ENCODE measurements at places on chromosomes 5 and 9. TPM values are rescaled to one million over a fixed set of nuclear protein-coding genes. Genes with fewer than 3 reads are reported as not detected.

DNA sequence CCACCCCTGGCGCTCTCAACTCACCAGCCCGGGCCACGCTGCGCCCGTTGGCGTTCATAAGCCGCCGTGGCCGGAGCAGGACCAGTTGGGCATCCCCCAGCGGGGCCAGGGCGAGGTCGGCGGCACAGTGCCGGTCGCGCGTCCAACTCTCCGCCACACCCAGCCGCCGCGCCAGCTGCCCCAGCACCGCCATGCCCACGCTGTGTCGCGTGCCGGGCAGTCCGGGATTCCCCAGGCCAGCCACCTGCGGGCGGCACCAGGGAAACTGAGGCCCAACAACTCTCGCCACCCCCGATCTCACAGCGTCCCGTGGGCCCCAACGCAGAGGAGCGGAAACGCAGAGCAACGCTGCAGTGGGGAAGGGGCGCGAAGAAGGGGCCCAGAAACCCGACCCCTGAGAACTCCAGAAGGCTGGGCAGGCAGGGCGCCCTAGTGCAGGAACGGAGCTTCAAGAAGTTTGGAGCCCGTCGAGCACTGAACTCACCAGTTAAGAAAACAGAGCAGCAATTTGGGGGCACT lies 453 bp downstream of the PTRH1 start:
- DNase-seq = no peak

GRCh38 chr5:10288592-10289219 lies 19.0 kb downstream of the CMBL start:
- no peak for DNase-seq

GRCh38 chr9:72583370-72583769 lies 62.0 kb downstream of the TMC1 start:
- no peak for DNase-seq

DNA sequence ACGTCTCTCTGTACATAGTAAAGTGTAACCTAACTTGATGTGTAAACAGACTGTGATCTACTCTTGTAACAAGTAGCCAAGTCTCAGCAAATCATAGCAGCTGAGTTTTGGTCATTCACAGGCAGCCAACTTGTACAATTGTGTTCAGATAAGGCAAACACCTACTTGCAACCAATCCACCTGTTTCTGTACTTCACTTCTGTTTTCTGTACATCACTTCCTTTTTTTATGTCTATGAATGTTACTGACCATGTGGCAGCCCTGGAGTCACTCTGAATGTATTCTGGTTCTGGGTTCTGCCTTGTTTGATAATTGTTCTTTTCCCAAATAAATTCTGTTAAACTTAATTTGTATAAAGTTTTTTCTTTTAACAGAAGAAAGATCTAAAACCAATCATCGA lies 26.0 kb downstream of the RLN2 start:
- DNase-seq = no peak

DNA sequence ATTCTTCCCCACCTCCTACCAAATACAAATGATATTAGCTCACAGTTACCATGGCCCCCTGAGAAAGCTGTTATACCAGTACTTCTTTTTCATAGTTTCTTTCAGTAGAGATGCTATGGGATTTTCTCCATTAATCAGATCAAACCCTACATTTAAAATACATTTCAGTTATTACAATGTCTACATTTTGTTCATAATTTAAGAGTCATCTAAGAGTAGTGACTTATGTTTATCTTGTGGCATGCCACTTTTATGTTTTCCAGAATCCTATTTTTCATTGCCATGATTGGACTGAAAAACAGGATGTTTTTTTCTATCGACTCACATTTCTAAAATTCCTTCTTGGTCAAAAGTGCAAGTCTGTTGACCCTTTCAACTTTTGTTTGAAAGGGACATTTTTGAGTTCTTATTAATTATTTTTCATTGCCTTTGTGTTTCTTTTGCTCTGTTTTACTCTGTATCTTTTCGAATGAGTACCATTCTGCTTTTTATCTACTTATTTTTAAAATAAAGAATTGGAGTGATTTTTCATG lies 77.4 kb upstream of the ANXA1 start:
- DNase-seq = no peak

- DNase-seq = no peak
Measured at GRCh38 chr5:178392931-178393394, 160.4 kb upstream of the PHYKPL start.

The SUSD3 gene
- 1.5 TPM for total RNA-seq

The ZNF618 gene
- 7.8 TPM for total RNA-seq

All from urinary bladder (tissue), 4 donors.